Brain (organoid and tissue), 16 donors: ENCODE measurements at places on chromosomes 3 and 15.

DNA sequence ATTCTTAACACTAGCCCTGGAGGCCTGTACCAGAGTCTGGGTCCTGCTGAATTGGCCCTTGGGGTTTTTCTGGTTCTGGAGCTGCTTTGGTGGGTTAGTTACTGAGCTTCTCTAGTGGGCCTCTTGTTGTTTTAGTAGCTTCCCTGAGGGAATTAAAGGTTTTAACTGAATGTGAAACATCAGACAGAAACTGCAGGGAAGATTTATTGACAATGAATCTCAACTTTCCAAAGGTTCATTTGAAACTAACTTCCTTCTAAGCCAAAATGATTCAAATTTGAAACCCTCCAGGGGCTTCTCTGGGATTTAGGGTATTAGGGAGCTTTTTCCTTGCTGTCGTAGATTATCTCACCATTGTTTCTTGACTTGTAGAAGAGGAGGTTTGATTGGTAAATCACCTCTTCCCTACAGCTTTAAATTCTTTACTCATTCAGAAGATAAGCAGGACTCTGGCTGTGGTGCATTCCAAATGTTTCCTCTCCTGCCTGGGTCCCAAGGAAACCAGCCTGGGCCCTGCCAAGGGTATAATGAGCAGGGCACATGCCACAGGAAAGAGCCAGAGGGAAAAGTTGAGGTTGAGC lies 71.0 kb downstream of the TP63 start:
- no peak for DNase-seq

GRCh38 chr3:15427981-15428380 lies 583 bp downstream of the EAF1 start:
- no peak for DNase-seq

GRCh38 chr3:178665747-178666146 lies 129.5 kb downstream of the KCNMB2 start:
- no peak for DNase-seq

DNA sequence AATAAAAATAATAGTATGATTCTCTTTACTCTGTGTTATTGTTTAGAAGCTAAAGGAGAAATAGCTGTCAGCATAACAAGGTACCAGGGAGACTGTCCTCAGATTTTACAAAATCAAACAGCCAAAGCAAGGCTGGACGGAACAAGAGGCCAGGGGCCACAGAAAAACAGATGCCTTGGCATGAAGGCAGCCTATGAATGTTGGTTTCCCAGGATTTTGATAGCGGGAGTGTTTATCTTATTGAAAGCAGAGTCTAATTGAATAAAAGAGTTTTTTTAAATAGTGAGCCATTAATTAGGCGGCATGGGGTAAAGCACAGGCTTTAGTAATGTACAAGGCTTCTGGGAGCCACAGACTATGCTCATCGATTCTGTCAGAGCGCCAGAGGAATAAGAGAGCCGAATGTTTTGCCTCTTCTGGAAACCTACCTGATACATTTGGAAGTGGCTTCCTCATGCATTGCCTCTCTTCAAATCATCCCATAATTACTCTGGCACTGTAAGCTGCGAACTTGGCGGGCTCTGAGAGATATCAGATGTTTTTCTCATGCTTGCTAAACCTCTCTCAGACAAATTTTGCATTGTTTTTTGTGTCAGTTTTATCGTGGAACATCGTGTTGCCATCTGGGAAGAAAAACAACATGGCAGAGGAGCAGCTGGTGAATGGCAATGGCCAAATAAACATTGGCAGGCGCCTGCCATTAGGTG lies 30.4 kb upstream of the TMCO5A start:
- peak; percentile 44 for DNase-seq

DNA sequence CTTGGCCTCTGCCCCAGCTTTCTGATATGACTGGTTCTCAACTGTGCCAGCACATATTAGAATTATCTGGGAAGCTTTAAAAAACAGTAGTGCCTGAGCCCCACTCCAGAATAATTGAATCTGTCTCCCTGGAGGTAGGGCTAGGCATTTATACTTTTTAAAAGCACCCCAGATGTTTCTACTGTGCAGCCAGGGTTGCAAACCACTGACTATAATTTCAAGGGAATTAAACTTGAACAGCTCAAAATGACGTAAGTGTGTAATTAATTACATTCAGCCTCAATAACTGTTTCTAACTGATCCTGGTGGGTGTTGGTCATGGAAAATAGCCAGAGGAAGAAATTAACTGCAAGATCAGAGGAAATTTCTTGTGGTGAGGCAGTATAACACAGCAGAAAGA lies 4.4 kb upstream of the IRAK2 start:
- no peak for DNase-seq

DNA sequence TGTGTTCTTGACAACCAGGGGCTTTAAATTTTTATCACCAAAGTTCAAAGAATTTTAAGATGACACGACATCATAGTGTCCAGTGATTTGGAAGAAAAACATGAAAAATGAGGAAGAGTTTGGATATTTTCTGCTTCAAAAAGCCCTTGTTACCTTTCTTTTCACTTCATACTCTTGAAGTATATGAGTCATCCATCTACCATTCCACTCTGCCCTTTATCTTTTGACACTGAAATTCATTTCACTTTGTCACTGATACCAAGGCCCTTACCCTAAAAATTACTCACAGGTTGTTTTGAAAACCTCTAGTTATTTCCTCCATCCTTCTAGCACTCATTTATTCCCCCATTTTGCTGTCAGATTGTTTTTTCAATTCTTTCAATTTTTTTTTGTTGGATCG lies 42.7 kb downstream of the OR5H15 start:
- DNase-seq = no peak

- no peak for DNase-seq
Observed at GRCh38 chr15:41777421-41777973, 3.2 kb downstream of the MAPKBP1 start.

- no peak for DNase-seq
Observed at GRCh38 chr15:59166601-59167265, 39.9 kb upstream of the LDHAL6B start.

DNA sequence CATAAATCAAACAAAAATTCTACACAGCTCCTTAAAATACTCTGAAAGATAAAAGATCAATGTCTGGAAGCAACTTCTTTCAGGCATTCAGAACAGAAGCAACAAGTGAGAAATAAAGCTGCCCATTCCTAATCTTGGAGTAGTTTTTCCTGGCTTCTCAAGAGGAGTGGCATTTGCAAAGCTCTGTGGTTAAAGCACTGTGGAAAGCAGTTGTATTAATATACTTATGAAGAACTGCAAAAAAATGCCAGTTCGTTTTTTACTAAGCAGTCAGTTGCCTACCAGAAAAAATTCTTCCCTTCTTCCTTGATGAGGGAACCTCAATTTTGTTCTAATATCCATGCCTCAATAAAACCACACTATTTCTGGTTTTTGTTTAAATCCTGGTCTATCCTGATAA lies 197.8 kb downstream of the TNIK start:
- no peak for DNase-seq

- no peak for DNase-seq
Observed at GRCh38 chr3:46462111-46462510, 2.6 kb downstream of the LTF start.

GRCh38 chr3:1609416-1609815 lies 489.2 kb upstream of the CNTN4 start:
- DNase-seq = peak; percentile 44

GRCh38 chr15:78360367-78360801 lies 20.2 kb downstream of the CRABP1 start:
- DNase-seq = no peak

DNA sequence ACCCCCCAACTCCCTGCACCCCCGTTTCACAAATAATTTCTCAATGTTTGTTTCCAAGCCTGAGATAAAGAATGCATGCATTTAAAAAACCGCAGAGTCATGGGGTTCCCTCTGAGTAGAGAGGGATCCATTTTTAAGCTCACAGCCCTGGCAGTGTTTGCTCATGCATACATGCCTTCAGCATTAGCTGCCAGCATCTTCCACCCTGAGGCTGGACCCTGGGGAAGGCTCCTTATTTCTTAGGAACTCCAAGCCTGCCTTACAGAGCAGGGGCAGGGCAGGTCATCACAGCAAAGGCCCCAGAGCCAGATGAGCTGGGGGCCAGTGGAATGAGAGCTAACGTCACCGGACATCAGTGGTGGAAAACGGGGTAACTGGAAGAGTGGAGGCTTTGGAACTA lies 31.3 kb downstream of the TLE3 start:
- no peak for DNase-seq

DNA sequence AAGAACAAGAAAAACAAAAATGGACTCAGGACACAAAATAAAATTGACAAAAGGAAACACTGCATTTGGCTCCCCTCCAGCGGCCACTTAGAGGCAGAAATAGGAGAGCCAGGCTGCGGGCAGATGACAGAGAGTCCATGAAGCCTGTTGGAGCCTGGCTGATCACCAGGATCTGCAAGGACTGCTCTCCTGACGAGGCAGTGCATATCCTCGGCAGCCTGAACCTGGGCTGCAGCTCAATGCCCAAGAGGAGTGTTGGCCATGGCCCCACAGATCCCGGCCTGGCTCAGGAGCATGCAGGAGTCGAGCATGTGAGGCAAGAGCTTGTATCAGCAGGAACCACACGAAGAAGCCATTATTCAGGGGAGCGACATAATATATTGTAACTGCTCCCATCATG lies 199.8 kb downstream of the STT3B start:
- DNase-seq = no peak

DNA sequence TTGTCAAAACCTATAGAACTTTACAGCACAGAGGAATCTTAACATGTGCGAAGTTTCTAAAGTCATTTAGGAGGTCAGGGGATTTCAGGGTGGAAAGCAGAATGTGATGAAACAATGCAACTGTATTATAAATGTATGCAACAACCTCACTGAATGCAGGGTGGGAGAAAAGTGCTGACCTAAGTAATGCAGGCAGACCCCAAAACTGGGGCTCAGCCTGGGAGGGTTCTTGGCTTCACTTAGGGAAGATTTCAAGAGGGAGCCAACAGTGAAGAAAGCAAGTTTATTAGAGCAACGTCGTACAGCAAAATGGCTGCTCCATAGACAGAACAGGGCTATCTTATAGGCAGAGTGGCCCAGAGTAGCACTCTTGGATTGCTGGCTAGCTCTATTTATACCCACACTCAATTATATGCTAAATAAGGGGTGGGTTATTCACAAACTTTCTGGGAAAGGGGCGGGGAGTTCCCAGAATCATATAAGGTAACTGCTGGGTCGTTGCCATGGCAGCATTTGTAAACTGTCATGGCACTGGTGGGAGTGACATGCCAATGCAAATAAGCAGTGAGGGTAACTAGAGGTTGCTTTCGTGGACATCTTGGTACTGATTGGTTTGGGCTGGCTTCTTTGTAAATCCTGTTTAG lies 14.2 kb upstream of the CAND2 start:
- DNase-seq = no peak

- no peak for DNase-seq
Observed at GRCh38 chr15:68592054-68592453, 13.3 kb downstream of the CORO2B start.

GRCh38 chr3:147960786-147961185 lies 551.6 kb downstream of the ZIC1 start:
- DNase-seq = peak; percentile 42
